ENCODE measurements at places on chromosomes 5 and 9.
A peak's percentile ranks its signal among the peaks of the same experiment; 100 is the strongest.

- no peak for DNase-seq
These were observed 108.0 kb downstream of the DAPK1 start for GRCh38 chr9:87605676-87606075.

- DNase-seq, result no peak
These were observed 3.1 kb upstream of the B4GALT7 start for GRCh38 chr5:177596775-177597238.

DNA sequence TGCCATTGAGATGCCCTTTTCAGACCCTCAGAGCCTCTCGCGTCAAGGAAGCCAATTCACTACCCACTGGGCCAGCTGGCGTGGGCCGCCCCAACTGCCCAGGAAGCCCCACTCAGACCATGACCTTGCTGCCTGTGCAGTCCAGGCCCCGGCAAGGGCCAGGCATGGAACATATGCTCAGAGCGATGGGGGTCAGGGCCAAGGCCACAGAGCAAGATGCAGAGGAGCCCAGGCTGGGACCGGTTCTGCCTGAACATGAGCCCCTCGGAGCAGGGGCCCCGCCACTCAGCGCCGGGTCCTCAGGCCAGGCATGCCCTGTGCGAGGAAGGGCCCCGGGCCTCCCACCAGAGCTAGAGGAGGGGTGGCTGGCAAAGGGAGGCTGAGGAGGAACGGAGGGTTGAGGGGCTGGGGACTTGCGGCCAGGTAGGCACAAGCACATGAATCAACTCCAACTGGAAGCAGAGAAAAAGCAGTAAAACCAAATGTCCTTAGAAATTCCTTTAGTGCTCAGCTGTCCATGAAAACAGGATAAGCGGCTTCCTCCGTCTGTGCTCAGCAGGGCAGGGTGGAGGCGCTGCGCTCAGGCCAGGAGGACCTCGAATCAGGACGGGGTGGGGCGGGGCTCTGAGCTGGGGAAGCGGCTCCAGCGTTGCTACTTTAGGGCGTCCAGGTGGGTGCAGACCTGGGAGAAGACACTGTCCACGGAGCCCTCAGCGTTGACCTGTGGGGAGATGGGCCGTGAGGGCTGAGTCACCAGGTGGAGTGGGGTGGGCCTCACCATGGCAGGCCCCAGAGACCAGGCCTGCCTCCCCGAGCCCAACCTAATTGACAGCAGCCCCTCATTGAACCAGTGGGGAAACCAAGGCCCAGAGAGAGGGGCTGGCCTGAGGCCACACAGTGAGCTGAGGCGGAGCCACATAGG lies 9.9 kb downstream of the AK1 start:
- no peak for DNase-seq

DNA sequence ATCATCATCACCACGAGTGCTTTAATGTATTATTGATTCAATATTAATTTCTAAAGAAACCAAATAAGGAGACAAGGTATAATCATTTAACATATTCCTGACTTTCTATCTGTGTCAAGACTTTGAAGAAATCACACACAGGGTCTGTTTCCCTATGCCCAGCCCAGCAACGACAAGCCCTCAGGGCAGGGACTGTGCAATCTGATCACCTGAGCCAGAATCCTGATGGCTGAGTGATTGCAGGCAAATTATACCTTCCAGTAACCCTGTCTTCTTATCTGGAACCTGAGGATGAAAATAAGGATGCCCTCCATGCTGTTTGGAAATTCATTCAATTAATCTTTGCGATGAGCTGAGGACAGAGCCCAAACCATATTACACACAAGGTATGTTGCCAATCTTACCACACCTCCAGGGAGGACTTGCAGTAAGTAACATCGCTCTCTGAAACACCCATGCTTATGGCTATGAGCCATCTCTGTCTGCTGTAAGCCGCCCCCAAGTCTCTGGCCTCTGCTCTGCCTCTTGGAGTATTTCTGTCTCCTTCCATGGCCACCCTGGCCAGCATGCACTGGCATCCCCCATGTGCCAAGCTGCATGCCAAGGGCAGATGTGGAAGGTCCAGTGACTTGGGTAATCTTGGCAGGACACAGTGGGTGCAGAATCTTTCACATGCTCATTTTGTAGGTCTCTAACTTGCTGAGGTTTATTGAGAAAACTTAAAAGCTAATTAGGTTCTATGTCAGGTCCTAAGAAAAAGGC lies 10.6 kb downstream of the TAS2R1 start:
- no peak for DNase-seq

DNA sequence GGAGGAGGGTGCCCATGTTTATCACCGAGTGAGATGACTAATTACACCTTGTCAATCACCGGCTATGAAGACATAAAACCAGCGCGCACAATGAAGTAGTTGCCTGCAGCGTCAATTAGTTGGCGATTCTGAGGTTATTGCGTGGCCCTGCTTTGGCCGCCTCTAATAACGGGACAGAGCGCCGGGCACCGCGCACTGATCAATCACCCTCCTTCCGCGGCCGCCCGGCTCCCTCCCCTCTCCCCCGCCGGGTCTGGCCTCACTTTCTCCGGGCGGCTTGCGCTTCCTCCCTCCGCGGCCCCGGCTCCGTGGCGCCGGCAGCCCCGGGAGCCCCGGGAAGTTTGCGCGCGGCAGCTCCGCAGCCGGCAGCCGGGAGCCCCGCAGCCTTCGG lies 3.3 kb upstream of the LHX2 start:
- DNase-seq, result no peak

DNA sequence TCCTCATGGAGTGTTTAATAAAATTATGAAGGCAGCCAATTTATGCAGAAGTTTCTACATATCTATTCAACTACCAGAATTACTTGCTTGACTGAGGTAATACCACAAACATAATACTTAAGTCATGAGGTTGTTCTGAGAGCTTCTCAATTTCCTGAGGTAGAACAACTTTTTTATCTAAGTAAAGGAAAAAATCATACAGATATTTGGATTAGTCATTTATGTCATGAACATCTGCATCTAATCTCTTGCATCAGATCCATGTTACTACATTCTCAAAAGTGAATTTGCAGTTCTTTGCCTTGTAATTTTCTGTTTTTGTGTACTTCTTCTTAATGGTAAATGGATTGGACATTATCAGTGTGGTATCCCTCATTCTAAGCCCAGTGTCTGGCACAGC lies 60.4 kb upstream of the RGMB start:
- no peak for DNase-seq

GRCh38 chr5:66992547-66992946 lies 204.1 kb downstream of the CD180 start:
- DNase-seq, result no peak

DNA sequence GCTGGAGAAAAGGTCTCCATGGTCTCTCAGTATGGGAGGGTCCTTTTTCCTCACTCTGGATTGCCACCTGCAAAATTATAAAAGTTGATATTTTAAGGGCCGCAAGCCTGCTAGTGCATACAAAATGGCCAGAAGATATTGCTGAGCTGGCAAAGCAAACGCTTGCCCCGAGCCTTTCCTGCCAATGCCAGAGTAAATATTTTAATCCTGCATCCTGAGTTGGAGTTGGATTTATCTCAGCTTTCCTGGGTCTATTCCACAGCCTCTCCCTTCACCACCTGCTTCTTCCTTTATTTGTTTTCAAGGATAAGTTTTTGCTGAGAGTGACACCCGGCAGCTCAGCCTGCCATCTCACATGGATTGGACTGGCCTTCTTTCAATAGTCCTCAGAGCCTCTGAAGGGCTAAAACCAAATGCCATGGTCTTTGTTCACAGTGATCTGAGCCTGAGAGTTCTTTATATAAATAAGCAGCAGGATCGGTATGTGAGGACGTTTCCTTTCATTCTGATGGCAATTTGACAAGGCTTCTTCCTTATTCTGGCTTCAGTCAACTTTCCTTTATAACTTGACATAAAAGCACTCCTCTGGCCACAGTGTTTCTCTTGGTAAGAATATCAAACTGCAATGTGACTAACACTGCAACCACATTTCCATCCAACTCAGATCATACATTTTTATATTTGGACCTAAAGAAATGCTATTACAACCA lies 170.1 kb downstream of the ADAMTS12 start:
- DNase-seq, result no peak

- no peak for DNase-seq
These were observed 105.2 kb upstream of the PRR16 start for GRCh38 chr5:120358949-120359348.

- no peak for DNase-seq
These were observed 76.8 kb downstream of the TTLL11 start for GRCh38 chr9:122016309-122016708.

DNA sequence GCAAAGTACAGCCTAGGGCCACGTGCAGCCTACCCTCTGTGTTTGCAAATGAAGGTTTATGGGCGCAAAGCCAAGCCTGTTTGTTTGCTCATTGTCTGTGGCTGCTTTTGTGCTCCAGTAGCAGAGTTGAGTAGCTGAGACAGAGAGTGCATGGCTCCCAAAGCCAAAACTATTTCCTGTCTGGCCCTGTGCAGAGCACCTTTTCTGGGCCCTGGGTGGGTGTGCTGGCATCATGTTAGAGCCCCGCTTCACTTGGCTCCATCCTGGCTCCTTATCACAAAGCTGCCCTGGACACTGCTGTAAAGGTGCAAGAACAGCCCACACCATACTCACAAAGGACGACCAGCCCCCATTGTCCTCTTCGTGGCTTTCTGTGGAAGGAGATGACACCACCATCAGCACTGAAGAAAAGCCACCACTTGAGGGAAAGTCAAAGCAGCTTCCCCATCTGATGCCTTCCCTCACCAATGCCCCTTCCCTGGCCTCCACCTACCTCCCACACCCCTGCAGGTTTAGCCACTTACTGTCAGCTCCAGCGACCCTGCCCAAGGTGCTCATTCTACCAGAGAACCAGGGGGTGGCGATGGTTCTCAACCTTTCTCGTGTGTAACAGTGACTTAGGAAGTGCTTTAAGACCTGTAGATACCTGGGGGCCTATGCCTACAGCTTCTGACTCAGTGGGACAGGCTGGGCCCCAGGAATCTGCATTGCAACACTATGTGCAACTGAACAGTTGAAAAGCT lies 23.4 kb downstream of the LCP2 start:
- peak; percentile 28 for DNase-seq

DNA sequence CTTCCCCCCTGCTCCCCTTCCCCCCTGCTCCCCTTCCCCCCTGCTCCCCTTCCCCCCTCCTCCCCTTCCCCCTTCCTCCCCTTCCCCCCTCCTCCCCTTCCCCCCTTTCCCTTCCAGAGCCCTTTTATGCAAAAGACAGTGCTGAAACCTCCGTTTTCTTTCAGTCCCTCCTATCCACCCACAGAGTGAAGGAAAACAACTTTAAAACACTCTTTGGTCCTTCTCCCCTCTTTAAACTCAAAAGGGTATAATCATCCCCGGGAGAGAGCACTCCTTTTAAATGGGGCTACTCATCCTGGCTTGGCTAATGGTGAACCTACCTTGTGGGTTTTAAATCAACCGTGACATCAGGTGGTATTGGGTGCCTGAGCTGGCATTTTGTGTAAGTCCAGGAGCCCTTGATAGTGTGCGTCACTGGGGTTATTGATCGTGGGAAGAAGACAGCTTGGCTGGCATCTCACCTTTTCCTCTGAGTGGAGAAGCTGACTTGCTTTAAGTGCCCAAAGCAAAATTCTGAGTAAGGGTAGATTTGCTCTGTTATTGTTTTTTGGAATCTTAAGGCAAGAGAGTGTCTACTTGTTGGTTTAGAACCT lies 2.7 kb downstream of the LARP1 start:
- DNase-seq, result no peak

- DNase-seq, result no peak
These were observed 29.8 kb upstream of the FBP1 start for GRCh38 chr9:94668928-94669729.

DNA sequence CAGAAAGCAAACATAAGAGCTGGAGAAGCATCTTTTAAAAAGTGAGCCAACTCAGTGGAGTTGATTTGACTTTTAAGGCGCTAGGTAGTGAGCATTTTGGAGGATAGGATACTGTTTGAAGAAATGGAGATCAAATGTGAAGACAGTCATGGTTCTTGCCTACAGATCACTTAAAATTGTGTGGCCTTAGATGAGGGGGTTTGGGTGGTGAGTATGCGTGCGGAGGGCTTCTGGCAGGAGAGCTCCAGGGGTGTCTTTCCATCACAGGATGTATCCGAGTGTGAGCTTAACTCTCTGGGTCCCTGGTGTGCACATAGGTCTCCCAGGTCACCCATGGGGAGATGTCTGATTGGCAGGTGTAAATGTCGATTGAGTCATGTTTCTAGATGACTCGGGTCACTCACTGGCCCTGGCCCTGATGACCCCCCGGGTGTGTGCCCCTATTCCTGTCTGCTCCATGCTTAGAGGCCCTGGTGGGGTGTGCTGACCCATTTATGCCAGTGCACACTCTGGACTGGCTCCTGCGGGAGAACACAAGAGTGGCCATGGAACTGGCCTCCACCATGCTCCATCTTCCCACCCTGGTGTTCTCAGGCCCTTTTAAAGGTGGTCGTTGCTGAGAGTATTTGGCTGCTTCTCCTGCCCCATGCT lies 274.4 kb downstream of the FSTL4 start:
- no peak for DNase-seq

DNA sequence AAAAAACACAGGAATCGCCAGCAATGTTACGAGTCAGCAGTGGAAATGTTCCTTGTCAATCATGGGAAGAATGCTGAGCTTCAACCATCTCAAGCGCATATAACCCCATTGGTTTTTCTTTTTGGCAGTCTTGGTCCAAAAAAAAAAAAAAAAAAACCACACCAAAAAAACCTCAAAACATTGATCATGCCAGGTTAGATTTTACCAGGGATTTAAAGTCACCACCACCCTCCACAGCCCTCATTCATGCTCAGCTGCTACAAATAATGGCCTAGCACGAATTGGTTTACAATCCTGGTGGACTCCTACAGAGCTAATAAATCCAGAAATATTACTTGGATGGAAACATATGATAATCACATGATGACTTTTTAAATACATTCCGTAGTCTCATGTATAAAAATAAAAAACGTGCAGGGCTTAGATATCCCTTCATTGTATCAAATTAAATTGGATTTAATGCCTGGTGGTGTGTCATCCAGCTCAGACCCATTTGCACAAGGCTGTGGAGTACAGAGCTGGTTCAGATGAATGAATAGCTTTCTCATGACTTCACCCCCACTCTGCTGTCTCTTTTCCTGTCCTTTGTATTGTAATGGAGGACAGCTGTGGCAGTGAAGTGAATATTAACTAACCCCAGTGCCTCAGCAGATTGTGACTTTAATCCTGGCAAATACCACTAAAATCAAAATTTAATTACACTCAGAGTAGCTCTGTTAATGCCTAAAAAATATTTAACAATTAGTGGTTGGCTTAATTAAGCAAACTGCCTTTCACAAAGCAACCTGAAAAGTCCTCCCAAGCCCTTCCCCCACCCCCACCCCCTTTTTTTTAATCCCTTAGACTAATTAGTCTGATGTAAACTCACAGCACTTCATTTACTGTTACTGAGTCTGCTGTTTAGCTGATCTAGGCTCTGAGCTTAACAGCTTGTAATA lies 626.5 kb upstream of the ZNF608 start:
- no peak for DNase-seq

GRCh38 chr9:3887221-3887653 lies 361.4 kb upstream of the RFX3 start:
- DNase-seq, result no peak

- no peak for DNase-seq
These were observed 2.2 kb downstream of the FAM78A start for GRCh38 chr9:131273856-131274673.

DNA sequence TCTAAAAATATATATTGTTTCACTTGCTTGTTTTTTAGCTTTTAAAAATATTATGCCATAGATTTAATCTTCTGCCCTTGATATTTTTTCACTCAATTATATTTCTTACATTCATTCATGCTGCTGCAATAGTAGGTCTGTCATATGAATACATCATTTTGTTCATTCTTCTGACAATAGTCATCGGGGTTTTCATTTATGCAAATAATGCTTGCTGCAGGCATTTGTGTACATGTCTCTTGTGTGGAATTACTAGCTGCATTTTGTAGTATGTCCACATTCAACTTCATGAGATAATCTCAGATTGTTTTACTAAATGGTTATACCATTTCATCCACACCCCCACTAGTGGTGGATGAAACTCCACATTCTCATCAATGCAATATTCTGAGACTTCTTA lies 5.3 kb upstream of the PLPP1 start:
- no peak for DNase-seq

All from activated naive CD4-positive, alpha-beta T cell (primary cell).